ENCODE measurements at places on chromosomes 1 and 21. TPM values are rescaled to one million over a fixed set of nuclear protein-coding genes. Genes with fewer than 3 reads are reported as not detected.
A peak's percentile ranks its signal among the peaks of the same experiment; 100 is the strongest.

CRNN gene
- total RNA-seq: not detected

HSD3B2 gene
- not detected for total RNA-seq

E2F2 gene
- total RNA-seq: 37.5 TPM

INKA2 gene
- total RNA-seq: 0.84 TPM

- DNase-seq: no peak
These were observed 421.2 kb upstream of the DAB1 start for GRCh38 chr1:57845041-57845440.

GRCh38 chr1:192737306-192737705, 71.5 kb upstream of the RGS2 start:
- no peak for DNase-seq

DNA sequence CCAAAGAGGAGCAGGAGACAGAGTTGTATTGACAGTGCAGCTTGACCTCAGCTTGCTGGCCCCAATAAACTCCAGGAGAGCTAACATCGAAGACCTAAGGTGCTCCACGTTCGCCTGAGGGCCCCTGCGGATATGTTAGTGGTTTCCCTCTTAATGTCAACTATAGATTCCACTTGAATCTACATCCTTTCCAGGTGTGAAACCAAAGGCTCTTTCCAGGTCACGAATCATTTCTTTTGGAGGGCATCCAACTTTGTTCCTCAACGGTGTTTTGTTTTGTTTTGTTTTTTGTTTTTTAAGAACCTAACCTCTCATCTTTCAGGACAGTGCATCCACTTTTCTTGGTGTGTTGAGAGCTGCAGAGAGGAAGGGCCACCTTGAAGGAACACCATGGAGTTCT, 267.6 kb upstream of the SGIP1 start:
- DNase-seq: no peak

DNA sequence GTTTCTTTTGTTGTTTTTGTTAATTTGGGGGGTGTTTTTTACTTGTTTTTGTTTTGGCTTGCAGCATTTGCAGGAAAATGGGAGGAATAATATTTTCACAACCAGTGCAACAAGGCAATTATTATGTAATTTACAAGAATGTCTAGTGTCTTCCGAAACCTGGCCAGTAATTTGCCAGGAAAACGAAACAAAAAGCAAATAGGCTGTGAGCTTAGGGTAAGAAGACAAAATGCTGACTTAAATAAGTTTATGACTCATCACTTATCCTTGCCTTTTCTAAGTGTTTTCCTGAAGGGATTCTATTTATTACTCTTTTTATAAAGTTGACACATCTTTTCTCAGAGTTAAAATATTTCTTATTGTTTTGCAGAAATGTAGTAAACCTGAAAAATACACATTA, 49.8 kb downstream of the KCNT2 start:
- DNase-seq: no peak

DNA sequence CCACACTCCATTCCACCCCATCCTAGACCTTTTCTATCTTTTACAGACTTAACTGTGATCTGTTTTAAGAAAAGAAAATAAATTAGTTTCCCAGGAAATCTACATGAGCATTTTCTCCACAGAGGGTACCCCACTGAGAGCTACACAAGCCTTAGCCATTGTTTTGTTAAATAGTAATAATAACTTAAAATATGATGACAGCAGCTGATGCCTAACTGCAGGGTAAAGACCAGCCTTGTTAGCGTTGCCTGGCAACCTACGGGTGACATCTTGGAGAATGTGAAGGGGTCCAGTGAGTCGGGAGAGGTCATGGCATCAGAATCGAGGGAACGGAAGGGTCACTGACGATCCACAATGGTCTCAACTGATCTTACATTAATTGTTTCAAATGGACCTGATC, 233.2 kb upstream of the PBX1 start:
- no peak for DNase-seq

- DNase-seq: no peak
These were observed 1596.9 kb downstream of the PLA2G4A start for GRCh38 chr1:188425687-188426086.

DNA sequence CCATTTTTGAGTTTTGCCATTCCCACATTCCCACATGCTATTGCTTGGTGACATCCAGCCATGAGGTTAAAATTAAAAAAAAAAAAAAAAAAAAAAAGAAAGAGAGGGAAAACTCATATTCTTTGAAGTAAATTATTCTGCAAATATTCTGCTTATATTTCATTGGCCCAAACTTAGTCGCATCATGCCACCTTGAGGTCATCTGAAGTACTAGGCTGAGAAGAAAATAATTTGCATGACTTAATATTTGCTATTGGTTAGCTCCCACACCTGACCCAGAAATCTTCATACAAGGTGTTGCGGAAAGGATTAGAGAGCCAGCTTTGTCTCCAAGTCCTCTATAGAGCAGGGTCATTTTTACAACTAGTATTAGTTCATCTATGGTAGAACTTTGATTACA, 2206.0 kb downstream of the MRPL39 start:
- DNase-seq: no peak

DNA sequence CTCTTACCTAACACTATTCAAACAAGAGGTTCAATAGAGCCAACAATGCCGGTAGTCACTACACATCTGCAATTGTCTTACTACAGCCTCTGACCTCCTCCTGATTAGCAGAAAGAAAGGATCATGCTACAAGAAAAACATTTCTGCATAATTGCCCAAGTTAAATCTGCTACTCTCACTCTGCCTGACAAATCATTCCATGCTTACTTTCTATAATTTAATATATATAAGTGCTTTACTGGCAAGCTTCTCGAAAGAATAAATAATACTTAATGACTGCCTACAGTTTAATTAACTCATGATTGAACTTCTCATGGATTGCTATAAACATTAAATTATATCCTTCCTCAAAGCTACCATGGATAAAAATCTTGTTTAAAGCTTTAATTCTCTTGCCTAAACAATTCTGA, 156.0 kb downstream of the SLC45A1 start:
- DNase-seq: no peak

GRCh38 chr1:88327391-88328267, 356.4 kb upstream of the PKN2 start:
- DNase-seq: no peak

- DNase-seq: peak; percentile 79
These were observed 182.6 kb upstream of the EDN2 start for GRCh38 chr1:41666981-41667631.

DNA sequence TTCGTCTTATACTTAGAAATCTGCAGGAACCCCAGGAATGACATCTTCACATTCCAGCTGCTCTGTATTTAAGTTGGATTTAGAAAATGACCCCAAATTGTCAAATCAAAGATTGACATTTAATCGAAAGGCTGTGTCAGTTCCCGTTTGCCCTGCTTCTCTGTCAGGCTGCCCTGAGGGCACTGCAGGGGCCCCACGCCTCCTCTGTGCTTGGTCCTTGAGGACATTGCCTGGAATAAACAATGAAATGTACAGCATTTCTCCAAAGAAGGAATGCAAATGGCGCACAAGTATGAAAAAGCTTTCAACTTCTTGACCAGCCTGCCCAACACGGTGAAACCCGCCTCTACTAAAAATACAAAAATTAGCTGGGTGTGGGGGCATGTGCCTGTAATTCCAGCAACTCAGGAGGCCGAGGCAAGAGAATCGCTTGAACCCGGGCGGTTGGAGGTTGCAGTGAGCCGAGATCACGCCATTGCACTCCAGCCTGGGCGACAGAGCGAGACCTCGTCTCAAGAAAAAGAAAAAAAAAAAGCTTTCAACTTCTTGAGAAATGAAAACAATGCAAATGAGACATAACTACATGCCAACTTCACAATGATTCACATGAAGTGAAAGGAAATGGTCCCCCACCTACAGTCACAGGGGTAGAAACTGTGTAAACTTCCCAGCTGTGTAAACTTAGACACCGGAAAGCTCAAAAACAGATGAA, 3.0 kb downstream of the TMPRSS3 start:
- no peak for DNase-seq

GRCh38 chr1:1282998-1283397, 2.8 kb downstream of the SCNN1D start:
- DNase-seq: no peak

DNA sequence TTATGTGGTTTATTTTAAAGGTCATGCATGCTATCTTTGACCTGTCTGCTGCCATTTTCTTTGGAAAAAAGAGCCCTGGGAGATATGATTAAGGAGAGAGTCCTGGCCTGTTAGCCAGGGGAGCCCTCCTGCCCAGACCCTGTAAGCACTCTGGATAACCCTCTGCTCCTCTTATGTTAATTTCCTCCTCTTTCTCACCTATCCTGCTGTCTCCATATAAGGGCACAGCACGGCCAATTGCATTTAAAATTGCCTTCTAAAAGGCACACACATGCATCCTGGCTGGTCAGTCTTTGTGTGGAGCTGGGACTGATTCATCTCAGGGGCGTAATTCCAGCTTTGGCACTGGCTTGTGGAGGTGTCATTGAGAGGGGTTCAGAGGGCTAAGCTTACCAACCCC, 158.9 kb downstream of the ST6GALNAC5 start:
- DNase-seq: no peak

- peak; percentile 81 for DNase-seq
These were observed 54.7 kb upstream of the IFFO2 start for GRCh38 chr1:19010995-19011844.

DNA sequence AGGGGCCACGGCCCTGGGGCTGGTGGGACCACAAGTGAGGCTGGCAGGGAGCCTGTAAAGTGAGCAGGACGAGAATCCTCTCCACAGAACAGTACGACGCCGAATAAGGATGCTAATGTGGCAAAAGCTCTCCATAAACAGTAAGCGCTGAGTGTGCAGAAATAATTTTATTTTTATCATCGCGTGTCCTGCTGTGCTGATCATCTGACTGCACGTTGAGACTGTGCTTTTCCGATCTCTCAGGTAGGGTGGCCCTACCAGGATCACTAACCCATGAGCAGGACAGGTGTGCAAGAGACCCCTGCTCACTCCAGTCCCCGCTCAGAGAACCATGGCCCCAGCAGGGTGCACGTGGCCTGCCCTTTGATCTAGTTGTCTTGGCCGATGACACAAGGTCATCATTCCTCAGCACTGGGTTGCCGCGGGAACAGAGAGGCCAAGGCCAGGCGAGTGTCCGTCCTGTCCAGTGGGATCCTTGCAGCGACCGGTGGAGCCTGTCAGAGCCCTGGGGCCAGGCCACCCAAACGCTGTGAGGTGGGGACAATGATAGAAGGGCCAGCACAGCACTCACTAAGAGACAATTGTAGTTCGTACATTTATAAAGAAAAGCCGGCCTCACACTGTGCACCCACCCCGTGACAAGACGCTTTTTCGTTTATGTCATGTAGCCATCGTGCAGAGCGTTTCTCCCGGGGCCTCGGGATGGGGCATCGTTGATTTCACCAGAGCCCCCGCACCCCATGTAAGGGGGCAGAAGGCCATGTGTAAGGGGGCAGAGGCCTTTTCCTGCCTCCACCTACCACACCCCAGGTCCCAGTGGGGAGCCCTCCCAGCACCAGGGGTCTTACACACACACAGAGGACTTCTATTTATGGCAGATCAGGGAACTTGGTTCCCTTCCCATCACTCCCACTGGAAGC, 52.7 kb upstream of the ADARB1 start:
- no peak for DNase-seq

- no peak for DNase-seq
These were observed 254.1 kb downstream of the TRABD2B start for GRCh38 chr1:47742890-47743760.

- DNase-seq: no peak
These were observed 39.4 kb upstream of the NGF start for GRCh38 chr1:115377411-115377810.

- DNase-seq: no peak
These were observed 28.2 kb upstream of the RXRG start for GRCh38 chr1:165473081-165473480.

DNA sequence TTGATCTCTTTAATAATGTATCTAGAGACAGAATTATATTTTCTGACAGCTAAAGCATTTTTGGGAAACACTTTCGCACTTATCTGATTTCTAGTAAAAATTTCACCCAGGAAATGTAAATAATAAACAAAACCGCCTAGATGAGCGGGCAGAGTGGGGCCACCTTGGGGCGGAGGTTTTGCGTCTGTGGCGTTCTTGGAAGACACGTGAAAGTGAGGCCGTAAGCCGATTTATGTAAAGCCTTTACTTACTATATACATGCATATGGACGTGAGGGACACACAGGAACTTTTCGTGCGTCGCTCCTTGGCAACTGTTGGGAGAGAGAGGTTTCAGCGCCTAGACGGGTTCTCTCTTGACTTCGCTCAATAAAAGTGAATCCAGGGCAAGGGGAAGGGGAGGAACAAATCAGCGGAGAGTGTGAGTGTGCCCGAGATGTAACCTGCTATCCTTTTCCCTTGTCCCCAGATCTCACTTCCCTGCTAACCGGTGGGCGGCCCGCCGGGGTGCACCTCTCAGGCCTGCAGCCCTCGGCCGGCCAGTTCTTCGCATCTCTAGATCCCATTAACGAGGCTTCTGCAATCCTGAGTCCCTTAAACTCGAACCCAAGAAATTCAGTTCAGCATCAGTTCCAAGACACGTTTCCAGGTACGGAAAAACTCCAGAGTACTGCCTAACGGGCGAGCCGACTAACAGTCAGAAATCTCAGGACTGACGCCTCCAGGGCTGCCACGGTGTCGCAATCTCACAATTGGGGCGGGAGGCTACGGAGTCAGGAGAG, 1.7 kb downstream of the HLX start:
- DNase-seq: no peak

GRCh38 chr1:163471779-163472650, 150.3 kb downstream of the NUF2 start:
- no peak for DNase-seq

DNA sequence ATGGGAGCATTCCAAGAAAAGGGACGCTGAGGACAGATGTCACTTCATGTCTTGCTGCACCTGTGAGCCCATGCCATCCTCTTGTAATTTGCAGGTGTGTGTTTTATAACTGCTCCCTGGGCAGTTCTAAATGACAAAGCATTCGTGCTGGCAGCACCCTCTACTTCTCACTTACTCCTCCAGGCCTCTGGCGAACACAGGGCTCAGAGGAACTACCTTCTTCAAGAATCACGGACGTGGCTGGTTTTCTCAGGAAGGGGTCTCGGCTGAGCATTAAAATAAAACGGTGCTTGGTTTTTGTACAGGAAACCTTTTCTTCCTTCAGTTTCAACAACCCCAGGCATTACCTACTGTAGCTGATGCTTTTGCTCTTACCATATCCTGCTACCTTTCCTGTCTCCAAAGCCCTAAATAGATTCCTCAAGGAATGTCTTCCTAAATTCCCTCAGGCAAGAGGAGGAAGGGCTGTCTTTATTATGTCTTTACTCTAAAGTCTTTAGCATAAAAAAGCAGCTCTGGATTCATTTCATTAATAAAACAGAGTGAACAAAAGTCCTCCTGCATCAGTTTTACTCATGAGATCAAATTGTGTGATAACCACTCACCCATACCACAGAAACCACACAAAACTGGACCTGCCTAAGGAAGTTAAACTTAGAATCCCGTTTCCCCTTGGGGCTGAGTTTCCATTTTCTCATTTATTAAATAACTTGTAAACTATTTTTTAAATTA, 79.0 kb upstream of the MAP10 start:
- DNase-seq: no peak

GRCh38 chr1:205709640-205710039, 29.3 kb upstream of the SLC45A3 start:
- no peak for DNase-seq

Measured in activated naive CD8-positive, alpha-beta T cell treated with anti-CD3 and anti-CD28 coated beads for 36 hours (primary cell).